Thymus (tissue), 14 donors: ENCODE measurements at places on chromosomes 6 and 20. TPM values are rescaled to one million over a fixed set of nuclear protein-coding genes. Genes with fewer than 3 reads are reported as not detected.

The HSPA12B gene
- 1.5 TPM for total RNA-seq

The CRIP3 gene
- 0.61 TPM for total RNA-seq

The C2 gene
- 9.0 TPM for total RNA-seq

The CST4 gene
- 0.80 TPM for total RNA-seq

The HSPA1A gene
- 73.8 TPM for total RNA-seq

The COL12A1 gene
- total RNA-seq = 16.3 TPM

The C20orf204 gene
- 17.0 TPM for total RNA-seq

The BPIFB2 gene
- 0.05 TPM for total RNA-seq

The BACH2 gene
- 12.3 TPM for total RNA-seq

The SRMS gene
- 0.05 TPM for total RNA-seq

The ERVFRD-1 gene
- 0.14 TPM for total RNA-seq

DNA sequence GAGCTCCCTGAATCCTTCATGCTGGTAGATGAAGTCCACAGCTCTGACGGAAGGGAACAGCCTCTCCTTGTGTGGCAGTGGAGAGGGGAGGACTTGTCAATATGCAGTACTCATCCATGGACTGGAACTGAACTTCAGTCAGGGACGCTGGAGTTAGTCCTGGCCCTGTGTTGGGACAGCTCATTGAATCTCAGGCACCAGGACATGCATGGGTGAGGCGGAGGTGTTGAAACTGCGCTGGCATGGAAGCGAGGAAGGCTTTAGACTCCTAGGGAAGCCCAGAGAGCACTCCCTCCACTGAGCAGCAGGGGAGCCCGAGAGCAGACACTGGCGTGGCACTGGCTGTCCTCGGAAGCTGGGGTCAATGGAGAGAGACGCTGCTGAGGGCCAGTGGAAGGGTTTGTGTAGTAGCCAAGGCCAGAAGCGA, 161.3 kb upstream of the GGTLC1 start:
- no peak for DNase-seq
- H3K27ac ChIP-seq = no peak overlapping the region
- no peaks in the 10 kb centered on the region for H3K27me3 ChIP-seq
- H3K4me3 ChIP-seq = no peak overlapping the region
- no peaks in the 10 kb centered on the region for H3K4me1 ChIP-seq
- no peaks in the 10 kb centered on the region for H3K36me3 ChIP-seq

DNA sequence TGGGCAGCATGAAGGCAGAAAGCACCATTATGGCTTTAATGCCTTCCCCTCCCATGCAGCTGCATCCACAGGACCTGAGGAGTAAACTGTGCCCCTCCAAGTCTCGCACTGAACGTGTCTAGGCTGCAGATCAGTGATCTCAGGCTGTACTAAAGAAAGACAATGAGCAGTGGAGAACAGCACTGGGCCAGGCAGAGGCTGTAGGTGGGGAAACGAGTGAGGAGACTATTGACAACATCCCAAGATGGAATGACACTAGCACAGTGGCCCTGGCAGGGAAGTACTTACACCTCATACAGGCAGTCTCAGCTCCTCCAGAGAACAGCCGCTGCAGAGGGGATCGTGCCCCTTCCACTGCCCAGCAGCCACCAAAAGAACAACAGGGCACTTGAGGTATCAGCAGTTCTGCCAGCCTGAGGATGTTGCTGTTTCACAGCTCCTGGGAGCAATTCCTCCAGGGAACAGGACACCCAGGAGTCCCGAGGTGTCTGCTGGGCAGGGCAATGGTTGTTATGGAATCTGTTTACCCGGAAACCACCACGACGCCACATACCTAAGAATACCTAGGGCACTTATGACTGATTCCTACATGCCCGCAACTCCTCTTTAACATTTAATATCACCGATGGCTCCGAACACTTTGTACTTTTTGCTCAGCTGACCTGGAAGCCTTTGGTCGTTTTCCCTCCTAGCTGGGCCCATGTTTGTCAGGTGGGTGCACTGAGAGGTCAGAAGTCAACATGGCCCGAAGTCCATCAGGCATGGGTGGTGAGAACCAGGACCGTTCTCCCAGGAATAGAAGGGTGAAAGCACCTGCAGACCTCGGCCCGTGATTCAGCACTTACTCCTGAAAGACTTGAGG, 79.1 kb downstream of the SLC22A23 start:
- H3K4me1 ChIP-seq = peaks cover 31% of the 10 kb centered on the region
- H3K36me3 ChIP-seq = no peaks in the 10 kb centered on the region
- no peak overlapping the region for H3K27ac ChIP-seq
- no peak for DNase-seq

DNA sequence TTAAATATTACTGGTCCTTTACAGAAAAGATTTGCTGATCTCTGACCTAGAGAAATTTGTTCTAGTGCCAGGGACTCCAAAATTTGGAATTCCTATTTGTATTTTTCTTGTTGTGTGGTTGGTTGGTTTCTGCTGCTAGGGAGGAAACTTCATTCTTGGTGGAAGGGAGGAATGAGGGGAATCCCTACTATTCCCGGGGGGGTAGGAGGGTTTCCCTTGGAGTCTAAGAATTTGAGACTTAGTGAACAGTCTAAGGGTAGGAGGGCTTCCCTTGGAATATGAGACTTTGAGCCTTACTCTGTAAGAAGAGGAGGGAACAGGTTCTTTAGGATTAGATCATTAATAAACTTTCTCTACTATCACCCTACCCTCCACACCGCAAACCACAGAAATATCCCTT, 67.1 kb upstream of the ADGRF1 start:
- no peak for DNase-seq
- H3K4me1 ChIP-seq = peaks cover 4% of the 10 kb centered on the region
- H3K4me3 ChIP-seq = no peak overlapping the region
- H3K27me3 ChIP-seq = no peaks in the 10 kb centered on the region
- H3K27ac ChIP-seq = no peak overlapping the region
- no peaks in the 10 kb centered on the region for H3K36me3 ChIP-seq

GRCh38 chr6:142376800-142377496, 75.1 kb downstream of the ADGRG6 start:
- H3K27ac ChIP-seq = no peak overlapping the region
- no peaks in the 10 kb centered on the region for H3K36me3 ChIP-seq
- no peak overlapping the region for H3K4me3 ChIP-seq
- H3K27me3 ChIP-seq = no peaks in the 10 kb centered on the region
- H3K4me1 ChIP-seq = no peaks in the 10 kb centered on the region

DNA sequence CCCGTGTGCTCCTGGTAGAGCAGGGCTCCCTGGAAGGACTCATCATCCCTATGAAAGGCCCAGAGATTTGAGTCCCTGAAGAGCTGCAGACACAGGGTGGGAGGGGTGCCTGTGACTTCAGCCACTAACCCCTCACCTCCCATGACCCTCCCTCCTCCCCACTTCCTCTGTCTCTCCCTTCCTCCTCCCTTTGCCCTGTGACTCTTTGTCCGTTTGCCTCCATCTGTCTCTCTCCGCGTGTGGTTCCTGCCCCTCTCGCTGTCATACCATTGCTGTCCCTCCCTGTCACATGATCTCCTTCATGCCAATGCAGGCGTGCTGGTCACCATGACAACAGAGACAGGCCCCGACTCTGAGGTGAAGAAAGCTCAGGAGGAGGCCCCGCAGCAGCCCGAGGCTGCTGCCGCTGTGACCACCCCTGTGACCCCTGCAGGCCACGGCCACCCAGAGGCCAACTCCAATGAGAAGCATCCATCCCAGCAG, 19.0 kb downstream of the EPB41L1 start:
- no peak overlapping the region for H3K27ac ChIP-seq
- H3K36me3 ChIP-seq = no peaks in the 10 kb centered on the region

DNA sequence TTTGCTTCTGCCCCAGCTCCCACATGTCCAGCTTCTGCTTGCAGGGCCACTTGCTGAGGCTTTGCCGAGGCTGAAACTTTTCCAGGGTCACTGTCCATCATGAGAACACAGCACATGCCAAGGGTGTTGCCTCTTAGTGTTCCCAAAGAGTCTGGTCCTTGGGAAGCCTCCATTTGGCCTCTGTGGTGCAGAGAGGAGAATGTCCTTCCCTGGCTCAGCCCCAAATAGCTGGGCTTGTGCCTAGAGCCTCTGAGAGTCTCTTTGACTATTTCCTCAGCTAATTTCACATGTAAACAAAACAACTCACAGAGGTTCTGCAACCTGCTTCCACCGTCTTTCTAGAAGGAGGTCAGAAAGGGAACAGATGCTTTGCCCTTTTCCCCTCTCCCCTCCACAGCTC, 40.4 kb upstream of the RAB23 start:
- no peak overlapping the region for H3K27ac ChIP-seq
- no peaks in the 10 kb centered on the region for H3K27me3 ChIP-seq
- H3K36me3 ChIP-seq = no peaks in the 10 kb centered on the region
- DNase-seq = no peak
- no peaks in the 10 kb centered on the region for H3K4me1 ChIP-seq
- no peak overlapping the region for H3K4me3 ChIP-seq

DNA sequence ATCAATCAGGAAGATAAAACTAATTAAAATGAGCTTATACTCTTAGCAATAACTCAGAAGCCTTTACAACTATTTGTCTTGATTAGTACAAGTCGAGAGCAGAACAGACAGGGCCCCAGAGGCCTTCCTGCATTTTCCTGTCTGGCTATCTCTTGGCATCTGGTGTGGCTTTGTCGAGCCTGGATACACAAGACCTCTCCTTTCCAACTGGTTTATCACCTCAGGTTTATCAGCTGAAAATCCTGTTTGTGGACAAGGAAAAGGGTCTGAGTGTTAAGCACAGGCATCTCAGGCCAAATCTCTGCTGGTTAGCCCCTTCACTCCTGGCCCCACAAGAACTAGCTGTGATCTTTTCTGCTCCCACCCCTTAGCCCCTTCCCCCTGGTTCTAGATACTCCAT, 32.6 kb downstream of the BAK1 start:
- no peak for DNase-seq
- peaks cover 6% of the 10 kb centered on the region for H3K4me1 ChIP-seq
- H3K4me3 ChIP-seq = no peak overlapping the region
- no peaks in the 10 kb centered on the region for H3K27me3 ChIP-seq
- no peaks in the 10 kb centered on the region for H3K36me3 ChIP-seq

DNA sequence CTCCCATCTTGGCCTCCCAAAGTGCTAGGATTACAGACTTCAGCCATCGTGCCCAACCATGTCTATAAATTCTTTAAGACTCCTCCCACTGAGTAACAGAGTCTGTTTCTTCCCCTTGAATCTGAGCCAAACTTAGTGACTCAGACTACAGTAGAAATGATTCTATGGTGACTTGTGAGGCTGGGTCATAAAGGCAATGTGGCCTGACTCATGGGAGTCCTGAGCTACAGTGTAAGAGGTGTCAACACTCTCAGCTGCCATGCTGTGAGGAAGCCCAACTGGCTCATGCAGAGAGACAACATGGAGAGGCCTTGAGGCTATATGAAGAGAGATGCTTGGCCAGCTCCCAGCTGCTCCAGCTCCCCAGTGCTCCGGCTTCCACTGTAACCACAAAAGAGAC, 5.2 kb upstream of the NRSN2 start:
- DNase-seq = no peak
- H3K4me1 ChIP-seq = peaks cover under 1% of the 10 kb centered on the region
- H3K36me3 ChIP-seq = no peaks in the 10 kb centered on the region
- no peak overlapping the region for H3K4me3 ChIP-seq
- peaks cover 8% of the 10 kb centered on the region for H3K27me3 ChIP-seq
- H3K27ac ChIP-seq = peak overlapping the region; percentile 18

- no peak overlapping the region for H3K4me3 ChIP-seq
- no peak overlapping the region for H3K27ac ChIP-seq
- no peaks in the 10 kb centered on the region for H3K36me3 ChIP-seq
- DNase-seq = no peak
These were observed 600.4 kb downstream of the HTR1B start for GRCh38 chr6:76862936-76863335.

DNA sequence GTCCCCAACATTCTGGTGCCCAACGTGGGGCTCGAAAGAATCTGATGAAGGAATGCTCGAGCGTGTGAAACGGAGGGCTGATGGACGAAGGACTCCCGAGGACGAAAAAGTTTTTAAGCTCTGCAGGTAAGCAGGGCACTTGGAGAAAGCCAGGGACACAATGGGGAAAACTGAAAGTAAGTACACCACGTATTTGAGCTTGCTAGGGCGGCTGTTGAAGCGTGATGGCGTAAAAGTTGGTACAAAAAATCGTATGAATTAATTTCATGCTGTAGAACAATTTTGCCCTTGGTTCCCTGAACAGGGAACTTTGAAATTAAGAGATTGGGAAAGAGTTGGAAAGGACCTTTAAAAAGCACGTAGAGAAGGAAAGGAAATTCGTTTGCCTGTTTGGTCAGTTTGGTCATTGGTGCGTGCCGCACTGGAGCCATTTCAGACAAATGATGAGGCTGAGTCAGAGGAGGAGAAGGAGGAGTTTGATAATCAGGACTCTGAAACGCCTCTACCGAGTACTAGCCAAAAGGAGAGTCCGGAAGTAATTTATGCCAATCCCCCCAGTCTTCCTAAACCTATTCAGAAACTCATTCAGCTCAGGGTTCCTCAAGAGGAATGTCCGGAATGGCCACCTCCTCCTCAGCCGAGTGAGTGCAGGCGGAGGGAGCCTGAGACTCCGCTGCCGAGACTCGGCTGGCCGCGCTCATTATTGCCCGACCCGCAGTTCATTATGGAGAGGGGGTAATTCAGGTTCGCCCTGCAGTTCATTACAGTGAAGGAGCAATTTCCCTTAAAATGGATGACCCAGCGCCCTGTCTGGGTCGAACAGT, 59.2 kb upstream of the PRSS16 start:
- no peaks in the 10 kb centered on the region for H3K36me3 ChIP-seq
- H3K27ac ChIP-seq = peak overlapping the region; percentile 52
- H3K4me3 ChIP-seq = peak overlapping the region; percentile 71
- no peaks in the 10 kb centered on the region for H3K27me3 ChIP-seq
- H3K4me1 ChIP-seq = peaks cover 8% of the 10 kb centered on the region

- peaks cover 100% of the 10 kb centered on the region for H3K27me3 ChIP-seq
- H3K27ac ChIP-seq = no peak overlapping the region
- H3K4me3 ChIP-seq = no peak overlapping the region
- no peak for DNase-seq
- no peaks in the 10 kb centered on the region for H3K36me3 ChIP-seq
These were observed 11.8 kb upstream of the FOXC1 start for GRCh38 chr6:1597924-1598323.

- no peak overlapping the region for H3K4me3 ChIP-seq
- DNase-seq = no peak
- H3K36me3 ChIP-seq = no peaks in the 10 kb centered on the region
- H3K27me3 ChIP-seq = no peaks in the 10 kb centered on the region
- H3K27ac ChIP-seq = no peak overlapping the region
- peaks cover 27% of the 10 kb centered on the region for H3K4me1 ChIP-seq
These were observed 40.8 kb upstream of the TIAM2 start for GRCh38 chr6:154954347-154954746.

- H3K4me3 ChIP-seq = no peak overlapping the region
- no peak overlapping the region for H3K27ac ChIP-seq
- H3K36me3 ChIP-seq = no peaks in the 10 kb centered on the region
- no peak for DNase-seq
- H3K4me1 ChIP-seq = no peaks in the 10 kb centered on the region
These were observed 142.5 kb upstream of the PREP start for GRCh38 chr6:105545228-105545920.

DNA sequence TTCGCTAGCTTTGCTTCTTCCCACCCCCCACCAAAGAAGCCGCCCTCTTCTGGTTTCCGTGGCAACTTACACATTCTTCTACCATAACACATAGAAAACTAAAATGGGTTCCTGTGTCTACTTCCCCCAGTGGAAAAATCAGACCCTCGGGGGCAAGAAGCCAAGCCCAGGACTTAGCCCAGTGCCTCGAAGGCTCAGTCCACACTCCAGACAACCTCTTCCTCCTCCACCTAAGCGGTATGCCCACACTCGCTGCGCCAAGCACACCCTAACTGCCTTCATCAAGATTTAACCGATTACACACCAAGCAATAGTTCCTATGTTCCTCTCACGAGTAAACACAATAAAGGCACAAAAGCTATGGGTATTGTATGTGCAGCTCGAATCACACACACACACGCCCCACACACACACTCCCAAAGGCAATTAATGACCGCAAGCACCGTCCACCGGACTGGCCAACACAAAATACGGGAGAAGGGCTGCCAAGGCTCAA, 537 bp downstream of the PPIL4 start:
- no peaks in the 10 kb centered on the region for H3K36me3 ChIP-seq
- no peaks in the 10 kb centered on the region for H3K27me3 ChIP-seq
- peaks cover 18% of the 10 kb centered on the region for H3K4me1 ChIP-seq
- H3K4me3 ChIP-seq = peak overlapping the region; percentile 85
- DNase-seq = peak; percentile 82
